ENCODE measurements at places on chromosomes 7 and 10.
A peak's percentile ranks its signal among the peaks of the same experiment; 100 is the strongest.

DNA sequence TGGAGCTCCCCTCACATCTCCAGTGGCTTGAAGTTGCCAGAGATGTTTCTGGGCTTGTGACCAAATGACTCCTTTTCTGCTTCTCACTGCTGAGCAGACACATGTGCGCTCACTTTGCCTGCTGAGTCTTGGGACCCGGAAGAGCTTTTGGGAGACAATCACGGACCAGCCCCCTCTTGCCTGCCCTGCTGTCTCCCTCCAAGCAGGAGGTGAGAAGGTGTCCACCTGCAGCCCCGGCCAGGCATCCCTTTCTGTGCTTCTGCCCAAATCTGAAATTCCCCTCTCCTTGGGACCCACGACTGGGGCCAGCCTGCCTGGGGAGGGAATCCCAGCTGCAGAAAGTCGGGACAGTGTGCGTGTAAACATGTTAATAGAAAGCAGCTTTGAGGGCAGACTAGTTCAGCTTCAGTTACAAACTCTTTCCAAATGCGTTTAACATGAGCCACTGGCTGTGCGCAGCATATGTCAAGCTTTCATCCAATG, 31.7 kb downstream of the HTRA1 start:
- no peak for DNase-seq

GRCh38 chr10:133086247-133086646, 1.5 kb upstream of the ADGRA1 start:
- DNase-seq, result no peak

DNA sequence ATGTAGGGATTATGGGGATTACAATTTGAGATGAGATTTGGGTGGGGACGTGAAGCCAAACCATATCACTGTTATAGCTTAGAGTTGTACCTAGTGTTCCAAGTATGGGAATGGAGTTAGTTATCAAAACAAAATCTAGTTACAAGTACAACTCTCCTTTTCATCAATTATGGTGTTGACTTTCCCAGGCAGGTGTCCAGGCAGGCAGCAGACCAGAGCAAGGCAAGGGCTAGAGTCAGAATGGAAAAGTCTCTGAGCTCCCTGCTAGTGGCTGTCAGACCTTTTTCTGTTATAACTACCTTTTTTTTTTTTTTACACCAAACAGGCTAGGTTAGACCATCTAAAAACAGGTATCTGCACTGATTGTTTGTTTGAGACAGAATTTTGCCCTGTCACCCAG, 29.2 kb downstream of the PTER start:
- DNase-seq, result no peak

DNA sequence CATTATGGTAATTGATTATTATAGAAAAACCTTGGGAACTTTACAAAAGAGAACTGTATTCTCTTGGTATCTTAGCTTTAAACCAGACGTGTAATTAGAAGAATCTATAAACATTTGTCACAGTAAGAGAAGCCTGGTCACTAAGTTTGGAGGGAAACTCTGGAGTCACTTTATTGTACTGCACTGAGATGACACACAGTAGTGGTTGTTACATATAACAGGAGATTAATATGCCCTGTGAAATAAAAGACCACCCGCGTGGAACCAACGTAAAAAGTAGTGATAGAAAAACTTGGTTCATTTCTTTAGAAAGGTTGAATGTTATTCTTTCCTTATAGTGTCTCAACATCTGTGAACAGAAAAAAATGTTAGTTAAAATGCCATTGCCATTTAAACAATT, 416.1 kb downstream of the MDFIC start:
- no peak for DNase-seq

DNA sequence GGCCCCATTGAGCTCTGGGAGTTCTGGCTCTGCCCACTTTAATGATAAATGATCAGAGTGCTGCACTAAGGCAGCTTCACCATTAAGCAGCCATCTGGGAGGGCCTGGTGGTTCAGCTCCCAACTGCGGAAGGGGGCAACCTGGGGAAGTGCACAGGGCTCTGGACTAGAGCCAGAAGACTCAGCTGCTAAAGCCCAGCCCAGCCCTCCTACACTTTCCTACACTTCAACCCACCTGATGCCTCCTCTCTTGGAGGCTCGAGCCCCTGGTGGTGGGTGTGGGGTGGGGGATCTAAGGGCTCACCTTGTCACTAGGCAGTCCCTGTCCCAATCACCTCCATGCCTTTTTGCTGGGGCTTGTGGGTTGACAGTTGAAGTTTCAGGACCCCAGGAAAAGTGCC, 60.6 kb upstream of the ANTXRL start:
- no peak for DNase-seq

- DNase-seq, result no peak
These were observed 181.5 kb downstream of the EXOC4 start for GRCh38 chr7:133434246-133434865.

- no peak for DNase-seq
These were observed 654 bp upstream of the SLF2 start for GRCh38 chr10:100912013-100912604.

DNA sequence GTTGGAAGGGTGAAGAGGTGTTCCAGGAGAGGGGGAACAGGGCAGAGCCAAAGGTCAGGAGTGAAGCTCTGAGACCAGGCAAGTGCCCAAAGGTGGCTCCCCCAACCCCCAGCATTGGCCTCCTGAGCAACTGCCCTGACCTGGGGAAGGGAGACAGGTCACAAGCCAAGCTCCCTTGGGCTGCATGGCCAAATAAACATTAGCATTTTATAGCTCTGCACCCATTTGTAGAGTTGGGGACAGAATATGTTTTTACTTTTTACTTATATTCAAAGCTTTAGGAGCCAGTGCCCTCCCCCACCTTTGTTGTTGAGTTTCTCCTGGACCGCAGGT, 4.0 kb downstream of the UNC5B start:
- DNase-seq, result no peak

DNA sequence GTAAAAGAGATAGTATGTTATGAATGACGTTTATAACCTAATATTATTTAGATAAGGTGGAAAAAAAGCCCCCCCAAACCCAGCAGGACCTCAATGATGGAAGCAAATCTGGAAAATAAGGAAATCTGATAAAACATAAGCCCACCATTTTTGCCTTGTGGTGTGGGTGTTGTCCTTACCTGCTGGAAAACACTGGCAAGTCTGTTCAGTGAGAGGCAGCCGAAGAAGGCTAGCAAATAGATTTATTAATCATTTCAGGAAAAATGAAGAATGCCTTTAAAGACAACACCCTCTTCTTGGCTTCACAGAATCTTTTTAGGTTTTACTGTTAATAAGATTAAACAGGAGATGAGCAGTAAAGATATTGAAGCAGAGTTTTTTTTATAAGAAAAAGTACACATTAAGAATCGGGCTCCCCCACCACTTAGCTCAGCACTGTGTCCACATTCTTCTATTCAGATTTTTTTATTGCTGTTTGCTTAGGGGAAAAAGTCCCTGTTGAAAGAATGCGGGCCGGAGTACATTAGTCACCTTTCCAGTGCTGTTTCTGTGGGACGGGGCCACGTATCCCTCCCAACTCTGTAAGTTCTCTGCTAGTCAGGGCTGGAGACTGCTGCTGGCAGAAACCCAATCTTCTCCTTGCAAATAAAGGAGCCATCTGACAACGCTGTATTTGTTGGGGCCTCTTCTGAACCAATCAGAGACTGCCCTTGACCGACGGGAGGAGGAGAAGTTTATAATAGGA, 104.1 kb downstream of the EVX1 start:
- no peak for DNase-seq

DNA sequence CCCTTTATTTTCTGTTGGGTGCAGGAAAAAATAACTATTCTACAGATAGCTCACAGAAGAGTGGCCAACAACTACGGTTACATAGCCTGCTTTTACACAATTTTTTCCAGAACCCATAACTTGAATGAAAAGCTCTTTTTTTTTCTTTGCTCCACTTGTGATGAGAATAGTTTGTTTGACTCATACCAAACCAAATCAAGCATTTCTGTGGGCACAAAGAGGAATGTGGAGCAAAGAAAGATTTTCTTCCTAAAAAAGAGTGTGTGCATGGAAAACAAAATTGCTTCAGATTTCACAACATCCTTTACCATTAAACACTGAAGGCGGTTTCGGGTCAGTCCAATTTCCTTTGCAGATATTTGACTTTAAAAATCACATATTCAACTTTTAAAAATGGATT, 54.8 kb upstream of the RAB11FIP2 start:
- no peak for DNase-seq

DNA sequence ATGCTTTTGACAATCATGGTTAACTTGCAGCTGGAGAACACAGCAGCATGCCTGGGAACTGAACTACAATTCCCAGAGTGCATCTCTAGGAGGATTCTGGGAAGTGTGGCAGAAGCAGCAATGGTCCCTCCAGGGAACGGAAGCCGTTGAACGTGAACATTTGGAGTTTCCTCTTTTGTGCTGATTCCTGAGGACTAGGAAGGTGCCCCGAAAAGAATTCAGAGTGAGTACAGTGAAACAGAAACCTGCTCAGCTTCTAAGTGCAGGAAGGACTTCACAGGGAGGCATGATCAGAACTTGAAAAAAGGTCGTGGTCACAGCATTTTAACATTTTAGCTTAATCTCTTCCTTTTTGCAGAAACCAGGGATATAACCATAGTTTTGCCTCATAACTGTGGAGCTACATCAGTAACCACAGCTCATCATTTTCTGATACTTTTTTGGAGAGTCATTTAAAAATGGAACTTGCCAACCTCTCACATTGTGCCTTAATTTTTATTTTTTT, at the start of gene NUDT13:
Gene NUDT13, plus strand, starts transcription at position 111 of the 505 bp plus-strand sequence. CDS start 3,911 bp downstream, outside the sequence.
- no peak for DNase-seq

GRCh38 chr7:140697447-140698143, 1.1 kb downstream of the NDUFB2 start:
- DNase-seq, result no peak

DNA sequence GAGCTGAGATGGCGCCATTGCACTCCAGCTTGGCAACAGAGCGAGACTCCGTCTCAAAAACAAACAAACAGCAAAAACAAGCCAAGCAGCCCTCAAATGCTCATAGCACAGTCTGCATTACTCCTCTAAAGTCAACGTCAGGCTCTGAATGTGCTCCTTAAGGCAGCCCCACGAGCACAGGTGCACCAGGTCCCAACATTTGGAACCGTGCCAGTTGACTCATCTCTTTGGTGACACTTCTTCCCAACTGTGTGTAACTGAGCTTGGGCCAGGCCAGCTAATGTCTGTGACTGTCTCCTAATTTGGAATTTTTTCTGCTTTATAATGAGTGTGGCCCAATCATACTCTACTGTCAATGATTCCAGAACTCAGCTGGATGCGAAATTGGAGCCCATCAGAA, 66.3 kb upstream of the EFCAB10 start:
- DNase-seq, result no peak

DNA sequence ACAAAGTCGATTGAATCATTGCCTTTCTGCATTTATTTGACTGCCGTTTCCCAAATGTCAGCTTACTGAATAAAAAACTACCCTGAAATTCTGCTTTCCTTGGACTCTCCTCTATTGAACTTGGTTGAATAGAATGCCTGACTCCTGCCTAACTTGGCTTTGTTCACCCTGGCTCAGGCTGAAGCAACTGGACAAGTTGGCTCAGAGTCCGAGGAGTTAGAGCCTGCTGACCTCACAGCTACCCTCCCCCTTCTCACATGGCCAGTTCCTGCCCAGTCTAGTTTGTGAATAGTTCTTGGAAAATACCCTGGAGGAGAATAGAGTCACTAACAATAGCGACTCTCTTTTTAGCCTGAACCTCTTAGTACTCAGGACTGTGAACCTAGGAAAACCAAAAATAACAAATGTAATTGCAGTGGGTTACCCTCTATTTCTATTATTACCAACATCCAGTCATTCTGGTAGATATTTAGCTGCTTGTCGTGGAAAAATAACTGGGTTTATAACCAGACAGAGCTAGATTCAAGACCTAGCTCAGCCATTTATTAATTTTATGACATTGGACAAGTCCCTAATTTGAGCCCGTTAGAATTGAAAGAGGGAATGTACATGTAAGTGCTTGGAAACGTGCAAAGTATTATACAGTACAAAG, 17.3 kb upstream of the NRBF2 start:
- peak; percentile 16 for DNase-seq

DNA sequence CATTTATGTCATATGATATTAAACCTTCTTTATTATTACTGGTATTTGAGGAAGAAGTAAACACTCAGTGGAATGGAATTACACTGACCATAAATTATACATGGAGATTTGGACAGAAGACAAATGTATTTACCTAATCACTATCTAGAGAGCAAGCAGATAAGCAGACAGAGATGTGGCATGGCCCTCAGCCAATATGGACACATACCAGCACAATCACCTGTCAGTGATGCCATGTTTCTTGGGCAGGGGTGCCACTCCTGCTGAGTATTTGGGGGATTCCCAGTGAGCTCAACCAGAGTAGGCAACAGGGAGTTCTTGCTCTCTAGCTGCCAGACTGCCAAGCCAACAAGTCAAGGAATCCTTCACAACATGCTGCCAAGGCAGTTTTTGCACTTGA, 866.3 kb upstream of the LRRN3 start:
- DNase-seq, result no peak

- no peak for DNase-seq
These were observed 131.9 kb downstream of the CALCR start for GRCh38 chr7:93442478-93443224.

DNA sequence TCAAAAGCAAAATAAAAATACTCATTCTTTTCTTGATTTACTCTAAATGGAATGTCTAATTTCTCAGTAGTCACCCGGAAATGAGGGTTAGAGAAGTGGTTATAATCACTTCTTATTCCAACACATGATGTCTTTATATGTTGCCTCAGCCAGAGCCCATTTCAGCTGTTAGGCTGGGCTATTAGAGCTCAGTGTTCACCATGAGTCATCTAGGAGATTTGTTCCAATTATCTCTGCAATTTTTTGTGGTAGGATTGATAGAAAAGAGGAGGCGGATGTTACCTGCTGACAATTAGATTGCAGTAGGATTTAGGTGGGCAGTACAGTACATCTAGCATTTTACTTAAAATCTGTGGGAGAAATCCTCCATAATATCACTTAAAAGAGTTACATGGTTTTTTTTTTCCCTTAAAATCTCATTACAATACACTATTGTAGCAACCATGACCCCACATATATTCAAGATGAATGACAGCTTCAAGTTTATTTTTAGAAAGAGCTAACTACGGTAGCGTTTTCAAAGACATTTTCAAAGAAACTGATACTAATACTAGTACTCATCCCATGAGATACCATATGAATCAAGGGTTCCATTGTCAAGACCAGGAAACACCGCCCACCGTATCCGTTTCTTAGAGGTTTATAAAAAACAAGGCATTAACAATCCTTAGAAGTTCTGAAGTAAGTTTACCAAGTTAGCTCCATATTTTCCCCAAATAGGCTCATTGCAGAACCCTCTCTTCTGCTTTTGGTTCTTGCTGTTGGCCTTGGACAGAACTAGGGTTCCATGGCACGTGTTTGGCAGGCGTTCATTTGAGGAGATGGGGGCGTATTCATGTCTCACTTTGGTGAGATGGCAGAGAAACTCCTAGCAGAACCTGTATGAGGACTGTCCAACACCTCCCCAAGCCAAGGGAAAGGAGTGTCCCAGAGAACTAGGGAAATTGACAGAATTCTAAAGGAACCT, 10.4 kb downstream of the CPA2 start:
- no peak for DNase-seq

DNA sequence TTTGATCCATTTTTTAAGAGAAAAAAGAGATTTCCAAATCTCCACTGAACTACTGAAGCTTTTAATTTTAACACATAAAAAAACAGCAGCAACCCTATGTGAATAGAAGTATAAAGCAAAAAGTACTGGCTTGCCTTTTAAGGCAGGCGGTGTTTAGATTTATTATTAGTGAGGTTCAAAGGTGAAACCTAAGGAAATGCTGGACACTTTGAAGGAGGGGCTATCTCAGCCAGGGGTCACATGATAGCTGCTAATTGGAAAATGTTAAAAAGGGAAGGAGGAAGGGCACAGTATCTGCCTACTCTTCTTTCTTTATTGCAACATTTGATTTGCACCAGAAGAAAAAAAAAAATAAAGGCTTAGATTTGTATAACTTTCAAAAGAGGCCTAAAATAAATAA, 183.8 kb downstream of the SKAP2 start:
- DNase-seq, result no peak
